ENCODE measurements at places on chromosomes 6 and 20. TPM values are rescaled to one million over a fixed set of nuclear protein-coding genes. Genes with fewer than 3 reads are reported as not detected.
A peak's percentile ranks its signal among the peaks of the same experiment; 100 is the strongest.

- DNase-seq = no peak
Observed at GRCh38 chr20:46802722-46803121, 91.9 kb upstream of the EYA2 start.

DNA sequence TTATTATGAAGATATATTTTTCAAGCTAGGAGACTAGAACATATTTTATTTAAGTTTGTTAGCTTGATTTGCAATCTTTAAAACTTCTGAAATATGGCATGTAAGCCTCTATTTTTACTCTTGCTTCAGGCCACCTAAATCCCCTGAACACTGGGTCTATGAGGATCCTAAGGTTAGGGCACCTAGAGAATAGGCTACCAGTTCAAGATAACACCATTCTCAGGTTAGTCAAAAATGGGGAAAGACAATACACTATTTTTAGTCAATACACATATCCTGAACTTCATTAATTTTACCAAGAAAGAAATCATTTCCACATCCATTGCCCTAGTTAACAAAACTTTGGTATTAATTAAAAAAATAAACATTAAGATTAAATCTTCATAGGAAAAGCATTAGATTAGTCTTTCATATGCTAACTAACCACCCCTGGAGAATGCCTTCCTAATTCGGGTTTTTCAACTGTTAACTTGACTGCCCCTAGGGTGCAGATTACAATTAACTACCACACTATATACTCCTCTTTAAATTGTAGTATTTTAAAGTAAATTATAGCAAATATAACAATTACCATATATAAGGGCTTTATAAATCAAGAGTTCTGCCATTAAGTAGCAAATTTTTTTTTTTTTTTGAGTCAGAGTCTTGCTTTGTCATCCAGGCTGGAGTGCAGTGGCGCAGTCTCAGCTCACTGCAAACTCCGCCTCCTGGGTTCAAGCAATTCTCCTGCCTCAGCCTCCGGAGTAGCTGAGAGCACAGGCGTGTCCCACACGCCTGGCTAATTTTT is 6.7 kb upstream of the HSF2 start:
- DNase-seq = no peak

DNA sequence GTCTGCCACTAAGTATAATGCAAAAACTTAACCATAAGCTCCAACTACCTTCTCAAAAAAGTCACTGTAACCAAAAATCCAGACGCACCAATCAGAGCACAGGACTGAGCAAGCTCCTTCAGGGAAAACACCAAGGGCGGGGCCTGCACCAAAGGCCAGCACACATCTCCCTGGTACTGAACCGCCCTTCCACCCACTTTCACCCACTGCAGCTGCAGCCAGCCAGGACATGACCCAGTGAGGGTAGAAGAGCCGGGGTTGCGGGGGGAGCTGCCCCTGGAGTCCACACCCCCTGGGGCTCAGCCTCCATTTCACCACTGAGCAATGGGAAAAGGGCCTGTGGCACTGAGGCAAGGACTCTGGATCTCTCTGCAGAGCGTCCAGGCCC is 54.3 kb downstream of the TAF4 start:
- DNase-seq = peak; percentile 24

GRCh38 chr20:24986436-24987015 is 6.0 kb downstream of the APMAP start:
- no peak for DNase-seq

CALHM4 gene
- not detected for total RNA-seq

DNA sequence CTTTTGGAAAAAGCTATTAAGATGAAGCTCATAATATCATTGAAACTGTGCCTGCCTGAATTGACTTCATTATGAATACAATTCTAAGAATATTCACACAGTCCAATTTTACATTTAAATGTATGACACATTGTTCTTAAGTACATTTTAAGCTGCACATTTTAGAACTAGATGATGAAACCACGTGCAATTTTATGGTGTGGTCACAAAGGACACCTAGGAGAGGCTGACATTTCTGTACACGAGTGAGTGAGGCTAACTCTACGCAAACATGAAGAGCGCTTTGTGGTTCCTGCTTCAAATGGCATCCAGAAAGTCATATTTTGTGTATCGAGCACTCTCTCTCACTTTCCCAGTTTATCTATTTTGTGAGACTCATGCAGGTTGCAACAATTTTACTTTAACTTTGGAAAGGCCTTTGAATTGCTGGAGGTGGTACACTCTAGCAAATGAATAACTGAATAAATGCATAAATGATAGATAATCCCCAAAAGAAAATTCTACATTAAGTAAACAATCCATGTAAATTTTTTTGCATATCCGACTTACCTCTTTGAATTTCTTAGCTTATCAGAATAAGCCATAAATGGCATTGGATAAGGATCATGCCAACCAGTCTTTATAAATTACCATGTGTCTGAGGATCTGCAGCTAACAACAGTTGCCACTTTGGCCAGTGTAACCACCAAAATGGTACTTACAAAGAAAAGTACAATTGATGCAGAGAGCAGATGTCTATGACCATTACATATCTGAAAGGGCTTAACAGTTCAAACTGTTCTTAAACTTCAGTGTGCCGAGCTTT is 97.3 kb downstream of the NRSN1 start:
- DNase-seq = peak; percentile 27

DNA sequence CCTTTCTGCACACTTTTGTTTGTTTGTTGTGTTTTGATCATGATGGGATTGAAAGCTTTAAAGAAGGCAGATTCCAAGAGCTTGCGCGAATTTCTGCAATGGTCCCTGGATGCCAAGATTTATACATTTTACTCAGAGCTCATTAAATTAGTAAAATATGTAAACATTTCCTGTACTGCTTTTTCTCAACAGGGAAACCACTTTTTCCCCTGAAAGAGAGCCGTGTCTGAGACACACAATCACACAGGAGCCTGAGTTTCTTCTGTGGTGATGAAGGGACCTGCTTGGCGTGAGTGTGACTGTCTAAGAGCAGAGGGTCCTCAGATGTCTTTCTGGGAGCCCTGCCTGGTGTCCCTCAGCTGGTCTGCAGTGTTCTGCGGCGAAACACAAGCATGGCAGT is 12.1 kb upstream of the TAGAP start:
- DNase-seq = no peak

CD93 gene
- not detected for total RNA-seq

C6orf47 gene
- total RNA-seq = 28.5 TPM

DNA sequence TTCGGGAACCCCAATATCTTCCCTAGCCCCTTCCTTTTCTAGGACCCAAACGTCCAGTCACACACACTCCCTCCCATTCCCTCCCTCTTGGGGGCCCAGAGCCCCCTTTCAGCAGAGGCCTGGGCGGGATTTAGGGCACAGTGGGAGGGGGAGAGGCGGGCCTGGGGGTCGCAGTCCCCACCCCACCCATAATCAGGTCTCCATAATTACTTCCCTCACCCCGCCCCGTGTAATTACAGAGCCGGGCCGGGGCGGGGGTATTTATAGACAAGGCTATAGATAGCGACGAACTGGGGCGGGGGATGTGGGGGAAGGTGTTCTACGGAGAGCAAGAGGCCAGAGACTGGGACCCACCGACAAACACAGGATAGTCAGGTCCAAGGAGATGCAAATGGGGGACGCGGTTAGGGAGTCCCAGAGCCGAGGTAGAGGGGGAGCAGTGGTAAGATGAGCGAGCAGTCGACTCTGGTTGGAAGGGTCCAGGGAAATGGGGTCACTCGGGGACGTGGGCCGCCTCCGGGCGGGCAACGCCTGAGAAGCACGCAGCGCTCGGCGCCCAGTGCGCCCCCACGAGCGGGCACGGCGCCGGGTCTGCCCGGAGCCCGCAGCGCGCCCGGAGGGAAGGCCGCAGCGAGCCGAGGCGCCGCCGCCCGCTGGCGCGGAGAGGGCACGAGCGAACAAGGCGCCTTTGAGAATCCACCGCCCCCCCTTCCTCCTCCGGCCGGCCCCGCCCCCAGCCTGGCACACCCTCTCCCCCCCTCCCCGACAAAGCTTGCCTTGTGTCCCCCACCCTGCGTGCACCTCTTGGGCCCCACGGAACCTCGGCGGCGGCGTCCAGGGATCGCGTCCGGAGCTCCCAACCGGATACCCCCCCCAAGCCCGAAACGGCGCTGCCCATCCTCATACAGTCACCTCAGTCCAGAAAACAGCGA is 670 bp upstream of the COL11A2 start:
- DNase-seq = peak; percentile 64

DNA sequence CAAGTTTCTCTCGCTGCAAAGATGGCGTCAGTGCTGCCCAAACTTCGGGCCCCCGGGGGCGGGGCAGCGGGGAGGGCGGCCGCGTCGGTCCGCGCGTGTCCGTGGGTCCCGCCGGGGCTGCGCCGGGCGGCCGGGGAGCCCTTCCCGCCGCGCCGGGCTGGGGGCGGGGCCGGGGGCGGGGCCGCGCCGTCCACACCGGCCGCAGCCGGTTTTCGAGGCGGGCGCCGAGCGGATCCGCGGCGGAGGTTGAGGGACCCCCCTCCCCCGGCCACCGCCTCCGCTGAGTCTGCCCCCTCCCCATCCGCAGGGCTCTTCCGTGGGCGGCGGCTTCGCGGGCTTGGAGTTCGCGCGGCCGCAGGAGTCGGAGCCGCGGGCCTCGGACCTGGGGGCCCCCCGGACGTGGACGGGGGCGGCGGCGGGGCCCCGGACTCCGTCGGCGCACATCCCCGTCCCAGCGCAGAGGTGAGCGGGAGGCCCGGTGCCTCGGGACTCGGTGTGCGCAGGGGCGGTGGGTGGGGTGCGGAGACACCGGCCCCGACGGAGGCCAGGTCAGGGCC is 572 bp downstream of the SLC2A4RG start:
- peak; percentile 66 for DNase-seq

DNA sequence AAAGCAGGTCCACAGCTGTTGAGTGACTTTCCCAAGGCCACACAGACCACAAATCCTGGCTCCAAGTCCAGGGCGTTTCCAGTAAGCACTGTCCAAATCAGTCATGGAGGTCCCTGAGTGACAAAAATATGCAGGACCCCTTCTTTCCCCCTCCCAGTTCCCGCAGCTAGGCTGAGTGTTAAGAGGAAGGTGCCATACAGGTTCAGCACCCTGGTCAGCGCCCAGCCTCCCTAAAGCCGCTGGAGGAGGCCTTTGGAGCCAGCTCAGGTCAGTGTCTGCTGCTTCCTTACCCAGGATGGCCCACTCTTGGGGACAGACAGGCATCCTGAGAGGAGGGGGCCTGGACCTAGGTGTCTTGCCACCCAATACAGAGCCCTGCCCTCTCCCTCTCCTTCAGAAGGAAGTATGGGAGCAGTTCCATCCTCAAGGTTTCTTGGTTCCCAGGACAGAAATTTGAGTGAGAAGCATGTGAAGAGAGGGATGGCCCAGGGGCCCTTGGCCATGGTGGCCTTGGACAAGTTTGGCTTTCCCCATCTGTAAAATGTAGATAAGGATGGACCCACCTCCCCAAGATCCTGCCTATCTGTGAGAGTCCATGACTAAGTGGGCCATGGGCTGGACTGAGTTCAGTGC is 13.2 kb downstream of the TMEM74B start:
- peak; percentile 46 for DNase-seq

ZC2HC1B gene
- not detected for total RNA-seq

DNA sequence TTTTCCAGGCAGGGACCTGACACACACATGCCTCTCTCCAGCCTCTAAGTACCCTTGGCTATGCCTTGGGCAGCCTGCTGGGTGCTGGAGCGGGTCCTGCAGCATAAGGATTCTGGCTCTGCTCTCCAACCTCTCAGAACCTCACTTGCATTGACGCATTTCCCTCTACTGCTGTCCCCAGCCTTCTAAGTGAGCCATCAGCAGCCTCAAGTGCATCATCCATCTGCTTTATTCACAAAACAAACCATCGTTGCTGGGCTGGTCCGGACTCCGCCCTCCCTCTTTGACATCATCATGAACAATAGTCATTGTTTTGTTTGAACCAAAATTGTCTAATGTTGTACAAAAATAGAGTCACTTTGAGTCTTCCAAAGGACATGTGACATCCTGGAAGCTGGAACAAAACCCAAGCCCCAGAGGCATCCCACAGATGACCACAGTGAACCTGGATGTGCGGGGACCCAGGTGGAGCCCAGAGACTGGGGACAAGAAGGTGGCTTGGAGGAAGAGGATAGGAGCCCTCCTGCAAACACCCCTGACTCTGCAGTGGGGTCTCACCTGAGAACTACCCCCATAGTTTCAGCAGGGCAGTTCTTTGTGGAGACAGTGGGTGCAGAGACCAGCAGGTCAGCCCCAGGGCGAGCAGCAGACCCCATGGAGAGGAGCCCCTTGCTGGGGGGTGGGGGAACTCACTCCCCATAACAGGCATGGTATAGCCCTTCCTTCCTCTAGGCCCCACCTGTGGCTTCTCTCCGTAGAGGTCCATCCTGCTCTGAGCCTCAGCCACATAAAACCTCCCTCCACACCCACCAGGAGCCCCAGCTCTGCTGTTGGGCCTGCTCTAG is 230.1 kb downstream of the SYNDIG1 start:
- peak; percentile 46 for DNase-seq

HFE gene
- 10.8 TPM for total RNA-seq

DCDC2 gene
- total RNA-seq = not detected

- no peak for DNase-seq
Observed at GRCh38 chr20:33681728-33682353, 4.3 kb downstream of the E2F1 start.

- no peak for DNase-seq
Observed at GRCh38 chr20:51511861-51512619, 30.5 kb downstream of the NFATC2 start.

- DNase-seq = no peak
Observed at GRCh38 chr6:166057431-166057830, 110.2 kb downstream of the TBXT start.

MYMX gene
- total RNA-seq = not detected

DNA sequence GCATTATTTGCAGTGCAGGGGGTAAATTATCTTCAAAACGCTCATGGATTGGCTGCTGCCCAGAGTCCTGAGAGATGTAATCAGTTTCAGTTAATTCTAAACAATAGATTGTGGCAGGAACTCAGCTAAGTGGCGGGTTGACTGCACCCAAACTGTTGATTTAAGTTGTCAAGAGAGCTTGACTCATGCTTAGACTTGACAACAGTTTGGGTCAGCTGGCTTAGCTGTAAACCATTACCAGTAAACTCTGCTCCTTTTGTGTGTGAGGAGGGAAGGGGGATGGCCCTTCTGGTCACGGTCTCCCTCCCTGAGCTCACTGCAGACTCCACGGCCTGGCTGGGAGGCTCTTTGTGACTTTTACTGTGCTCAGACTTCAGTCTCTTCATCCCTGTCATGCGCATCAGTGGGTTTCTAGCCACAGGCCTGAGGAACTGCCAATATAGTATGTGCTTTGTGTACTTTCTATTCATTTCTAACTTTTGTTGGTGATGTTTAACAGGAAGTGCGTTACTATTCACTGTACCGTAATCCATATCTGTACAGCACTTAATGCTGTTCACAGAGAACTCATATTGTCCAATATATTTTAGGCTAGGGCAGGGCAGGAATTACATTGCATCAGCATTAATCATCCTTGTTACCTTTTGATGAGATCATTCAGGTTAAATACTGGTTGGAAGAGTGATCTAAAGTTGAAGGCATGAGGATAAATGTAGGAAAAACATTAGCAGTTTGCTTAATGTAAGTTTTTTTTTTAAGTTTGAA is 488.3 kb downstream of the CDKAL1 start:
- DNase-seq = no peak

GRCh38 chr6:68086199-68086598 is 548.9 kb upstream of the ADGRB3 start:
- no peak for DNase-seq

LY6G6C gene
- total RNA-seq = not detected
